HepG2 (cell line): ENCODE measurements at places on chromosomes 7 and 10.

DNA sequence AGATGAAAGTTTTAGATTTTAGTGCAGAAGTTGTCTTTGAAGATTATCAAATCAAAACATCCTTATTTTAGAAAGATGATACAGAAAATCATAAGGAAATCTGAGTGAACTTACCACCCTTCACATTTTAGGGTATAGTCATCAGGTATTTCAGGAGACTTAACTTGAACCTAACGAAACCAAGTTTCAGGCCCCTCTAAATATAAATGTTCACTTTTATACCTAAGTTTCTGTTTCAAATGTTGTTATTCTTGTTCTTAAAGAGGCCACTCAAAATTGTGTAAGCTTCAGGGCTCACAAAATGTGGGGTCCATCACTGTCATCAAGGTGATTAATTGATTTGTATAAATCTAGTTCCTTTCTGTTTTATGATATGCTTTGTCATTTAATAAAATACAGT lies 216.2 kb downstream of the KIAA1217 start:
- no peak overlapping the region for H3K27ac ChIP-seq
- no peak overlapping the region for H3K4me3 ChIP-seq
- no peaks in the 10 kb centered on the region for H3K4me1 ChIP-seq

DNA sequence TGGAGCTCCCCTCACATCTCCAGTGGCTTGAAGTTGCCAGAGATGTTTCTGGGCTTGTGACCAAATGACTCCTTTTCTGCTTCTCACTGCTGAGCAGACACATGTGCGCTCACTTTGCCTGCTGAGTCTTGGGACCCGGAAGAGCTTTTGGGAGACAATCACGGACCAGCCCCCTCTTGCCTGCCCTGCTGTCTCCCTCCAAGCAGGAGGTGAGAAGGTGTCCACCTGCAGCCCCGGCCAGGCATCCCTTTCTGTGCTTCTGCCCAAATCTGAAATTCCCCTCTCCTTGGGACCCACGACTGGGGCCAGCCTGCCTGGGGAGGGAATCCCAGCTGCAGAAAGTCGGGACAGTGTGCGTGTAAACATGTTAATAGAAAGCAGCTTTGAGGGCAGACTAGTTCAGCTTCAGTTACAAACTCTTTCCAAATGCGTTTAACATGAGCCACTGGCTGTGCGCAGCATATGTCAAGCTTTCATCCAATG lies 31.7 kb downstream of the HTRA1 start:
- no peak for DNase-seq
- H3K4me1 ChIP-seq = no peaks in the 10 kb centered on the region
- peaks cover 72% of the 10 kb centered on the region for H3K27me3 ChIP-seq
- no peak overlapping the region for H3K27ac ChIP-seq

- no peaks in the 10 kb centered on the region for H3K4me1 ChIP-seq
- H3K36me3 ChIP-seq = no peaks in the 10 kb centered on the region
- H3K27me3 ChIP-seq = peaks cover 5% of the 10 kb centered on the region; the same call in 1 of the 2 replicates
- H3K4me3 ChIP-seq = no peak overlapping the region
Observed at GRCh38 chr10:1661859-1662437, 75.4 kb downstream of the ADARB2 start.

GRCh38 chr10:78443900-78444571 lies 410.4 kb downstream of the RPS24 start:
- H3K4me1 ChIP-seq = peaks cover 87% of the 10 kb centered on the region
- H3K36me3 ChIP-seq = no peaks in the 10 kb centered on the region
- peak overlapping the region; percentile 57 for H3K27ac ChIP-seq
- no peak overlapping the region for H3K4me3 ChIP-seq
- peak; percentile 31 for DNase-seq

GRCh38 chr7:37703361-37703760 lies 19.8 kb downstream of the GPR141 start:
- no peaks in the 10 kb centered on the region for H3K36me3 ChIP-seq
- no peak overlapping the region for H3K27ac ChIP-seq
- H3K4me3 ChIP-seq = no peak overlapping the region
- H3K4me1 ChIP-seq = no peaks in the 10 kb centered on the region

- H3K36me3 ChIP-seq = no peaks in the 10 kb centered on the region
- H3K27ac ChIP-seq = peak overlapping the region; percentile 72
- H3K4me1 ChIP-seq = peaks cover 78% of the 10 kb centered on the region
Observed at GRCh38 chr10:80413271-80413996, 5.1 kb downstream of the PRXL2A start.

GRCh38 chr7:53205006-53205405 lies 169.6 kb downstream of the POM121L12 start:
- H3K27me3 ChIP-seq = no peaks in the 10 kb centered on the region
- no peak overlapping the region for H3K27ac ChIP-seq
- no peaks in the 10 kb centered on the region for H3K36me3 ChIP-seq
- H3K4me3 ChIP-seq = no peak overlapping the region
- no peaks in the 10 kb centered on the region for H3K4me1 ChIP-seq

DNA sequence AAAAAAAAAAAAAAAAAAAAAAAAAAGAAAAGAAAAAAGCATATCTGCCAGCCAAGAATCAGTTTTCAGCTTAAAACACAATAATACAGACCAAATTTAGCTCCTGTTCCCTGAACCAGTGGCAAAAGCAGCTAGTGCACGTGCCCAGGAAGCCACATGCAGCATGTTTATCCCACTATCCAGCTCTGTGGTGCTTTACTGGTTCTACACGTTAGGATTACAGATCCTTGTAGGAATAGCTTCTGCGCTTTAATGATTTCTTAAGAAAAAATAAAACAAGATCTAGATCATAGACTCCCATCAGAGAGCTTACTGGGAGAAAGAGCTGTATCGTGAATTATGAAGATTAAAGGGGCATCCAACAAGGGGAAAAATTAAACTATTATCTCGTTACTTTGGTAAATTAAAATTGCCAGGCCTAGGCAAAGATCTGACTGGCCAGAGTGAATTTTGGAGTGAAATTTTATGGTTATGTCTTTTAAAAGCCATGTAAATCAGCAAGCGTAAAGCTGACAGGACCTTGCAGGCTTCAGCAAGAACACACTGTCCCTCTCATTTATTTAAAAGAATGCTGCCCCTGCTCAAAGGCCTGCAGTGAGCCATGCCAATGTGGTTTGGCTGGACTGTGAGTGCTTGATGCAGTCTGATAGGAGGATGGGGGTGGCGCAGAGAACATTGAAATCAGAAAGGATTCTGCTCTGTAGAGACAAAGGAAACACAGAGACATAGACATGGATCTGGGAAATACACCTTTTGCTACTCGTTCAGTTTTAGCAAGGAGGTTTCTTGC lies 177.3 kb upstream of the PHYHIPL start:
- no peaks in the 10 kb centered on the region for H3K27me3 ChIP-seq
- peaks cover 92% of the 10 kb centered on the region for H3K4me1 ChIP-seq
- H3K4me3 ChIP-seq = no peak overlapping the region
- no peak overlapping the region for H3K27ac ChIP-seq
- DNase-seq = no peak

DNA sequence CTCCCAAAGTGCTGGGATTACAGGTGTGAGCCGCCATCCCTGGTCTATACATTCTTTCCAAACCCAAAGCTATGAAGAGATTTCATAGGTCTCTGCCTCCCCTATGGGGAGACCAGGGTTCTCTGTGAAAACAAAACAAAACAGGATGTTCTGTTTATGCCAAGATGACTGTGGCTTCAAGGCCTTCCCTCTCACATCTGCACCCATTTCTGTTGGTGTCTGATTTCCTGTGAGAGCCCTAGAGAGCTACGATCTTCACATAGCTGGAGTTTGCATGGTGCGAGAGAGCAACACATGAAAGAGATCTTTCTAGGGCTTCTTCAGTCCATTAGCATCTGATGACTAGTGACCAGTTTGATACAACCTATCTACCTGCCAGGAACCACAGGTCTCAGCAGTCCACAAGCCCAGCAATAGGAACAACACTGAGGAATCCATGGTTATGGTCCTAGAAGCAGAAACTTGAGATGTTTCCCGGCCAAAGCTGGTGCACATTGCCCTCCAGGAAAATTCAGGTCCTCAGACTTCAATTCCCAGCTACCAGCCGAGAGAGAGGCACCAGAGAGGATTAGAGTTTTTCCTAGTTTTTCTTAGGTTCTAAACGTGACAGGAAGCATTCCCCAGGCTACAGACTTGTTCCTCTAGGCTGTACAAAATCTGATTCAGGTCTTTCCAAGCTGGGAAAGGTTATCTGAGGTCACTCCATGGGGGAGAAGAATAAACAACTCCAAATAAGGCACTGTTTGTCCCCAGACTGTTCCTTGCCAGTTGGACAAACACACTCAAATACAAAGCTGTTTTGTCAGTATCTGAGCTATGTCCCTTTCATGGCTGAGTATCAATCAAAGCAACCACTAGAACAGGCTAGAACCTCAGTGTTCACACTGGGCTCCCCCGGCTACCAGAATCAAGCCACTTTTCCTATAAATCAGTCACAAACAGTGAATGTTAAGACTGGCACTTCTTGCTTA lies 259.7 kb downstream of the CALN1 start:
- H3K4me1 ChIP-seq = peaks cover 20% of the 10 kb centered on the region
- peak overlapping the region; percentile 33 for H3K27ac ChIP-seq
- DNase-seq = peak; percentile 87
- H3K4me3 ChIP-seq = peak overlapping the region; percentile 7; the same call in 1 of the 2 replicates
- H3K36me3 ChIP-seq = no peaks in the 10 kb centered on the region

GRCh38 chr7:131110297-131111080 lies 217.2 kb upstream of the MKLN1 start:
- H3K27me3 ChIP-seq = no peaks in the 10 kb centered on the region
- H3K27ac ChIP-seq = peak overlapping the region; percentile 73
- no peaks in the 10 kb centered on the region for H3K36me3 ChIP-seq
- H3K4me1 ChIP-seq = peaks cover 31% of the 10 kb centered on the region

GRCh38 chr7:152735443-152736004 lies 24.0 kb upstream of the ACTR3B start:
- no peak for DNase-seq
- H3K27ac ChIP-seq = no peak overlapping the region
- peaks cover 6% of the 10 kb centered on the region; the same call in 1 of the 2 replicates for H3K4me1 ChIP-seq
